ENCODE measurements at places on chromosomes 12 and 14.
A peak's percentile ranks its signal among the peaks of the same experiment; 100 is the strongest.

GRCh38 chr14:79101388-79101787 is 931.2 kb downstream of the NRXN3 start:
- no peak for DNase-seq

GRCh38 chr14:47790477-47790876 is 115.1 kb upstream of the MDGA2 start:
- DNase-seq: no peak

GRCh38 chr12:30548203-30548602 is 147.5 kb downstream of the IPO8 start:
- no peak for DNase-seq

GRCh38 chr12:30972035-30972434 is 45.5 kb downstream of the TSPAN11 start:
- no peak for DNase-seq

DNA sequence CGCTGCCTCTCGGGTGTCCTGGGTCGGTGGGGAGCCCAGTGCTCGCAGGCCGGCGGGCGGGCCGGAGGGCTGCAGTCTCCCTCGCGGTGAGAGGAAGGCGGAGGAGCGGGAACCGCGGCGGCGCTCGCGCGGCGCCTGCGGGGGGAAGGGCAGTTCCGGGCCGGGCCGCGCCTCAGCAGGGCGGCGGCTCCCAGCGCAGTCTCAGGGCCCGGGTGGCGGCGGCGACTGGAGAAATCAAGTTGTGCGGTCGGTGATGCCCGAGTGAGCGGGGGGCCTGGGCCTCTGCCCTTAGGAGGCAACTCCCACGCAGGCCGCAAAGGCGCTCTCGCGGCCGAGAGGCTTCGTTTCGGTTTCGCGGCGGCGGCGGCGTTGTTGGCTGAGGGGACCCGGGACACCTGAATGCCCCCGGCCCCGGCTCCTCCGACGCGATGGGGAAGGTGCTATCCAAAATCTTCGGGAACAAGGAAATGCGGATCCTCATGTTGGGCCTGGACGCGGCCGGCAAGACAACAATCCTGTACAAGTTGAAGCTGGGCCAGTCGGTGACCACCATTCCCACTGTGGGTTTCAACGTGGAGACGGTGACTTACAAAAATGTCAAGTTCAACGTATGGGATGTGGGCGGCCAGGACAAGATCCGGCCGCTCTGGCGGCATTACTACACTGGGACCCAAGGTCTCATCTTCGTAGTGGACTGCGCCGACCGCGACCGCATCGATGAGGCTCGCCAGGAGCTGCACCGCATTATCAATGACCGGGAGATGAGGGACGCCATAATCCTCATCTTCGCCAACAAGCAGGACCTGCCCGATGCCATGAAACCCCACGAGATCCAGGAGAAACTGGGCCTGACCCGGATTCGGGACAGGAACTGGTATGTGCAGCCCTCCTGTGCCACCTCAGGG is 679 bp downstream of the ARF6 start:
- DNase-seq: peak; percentile 45

DNA sequence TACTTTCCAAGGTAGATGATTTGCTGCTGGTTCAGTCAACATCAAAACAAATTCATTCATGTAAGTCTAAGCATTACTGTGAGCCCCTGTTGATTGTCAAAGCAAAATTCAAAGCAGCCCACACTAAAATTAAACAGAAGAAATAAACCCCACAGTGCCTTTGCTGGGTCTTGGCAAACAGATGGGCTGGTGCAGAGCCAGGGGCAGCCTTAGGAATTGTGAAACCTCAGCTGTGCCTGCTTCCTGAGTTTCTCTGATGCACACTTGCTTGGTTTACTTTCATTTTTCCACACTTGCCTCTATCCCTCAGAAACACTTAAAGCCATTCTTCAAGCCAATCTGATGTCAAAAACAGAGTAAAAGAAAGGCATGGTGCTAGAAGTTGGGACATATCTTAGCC is 6.6 kb upstream of the PLEKHG7 start:
- no peak for DNase-seq

- no peak for DNase-seq
These were observed 222.3 kb downstream of the RAD51B start for GRCh38 chr14:68041876-68042354.

GRCh38 chr14:77403768-77404167 is 19.6 kb downstream of the NOXRED1 start:
- no peak for DNase-seq

GRCh38 chr14:34064349-34064748 is 113.5 kb upstream of the EGLN3 start:
- no peak for DNase-seq

DNA sequence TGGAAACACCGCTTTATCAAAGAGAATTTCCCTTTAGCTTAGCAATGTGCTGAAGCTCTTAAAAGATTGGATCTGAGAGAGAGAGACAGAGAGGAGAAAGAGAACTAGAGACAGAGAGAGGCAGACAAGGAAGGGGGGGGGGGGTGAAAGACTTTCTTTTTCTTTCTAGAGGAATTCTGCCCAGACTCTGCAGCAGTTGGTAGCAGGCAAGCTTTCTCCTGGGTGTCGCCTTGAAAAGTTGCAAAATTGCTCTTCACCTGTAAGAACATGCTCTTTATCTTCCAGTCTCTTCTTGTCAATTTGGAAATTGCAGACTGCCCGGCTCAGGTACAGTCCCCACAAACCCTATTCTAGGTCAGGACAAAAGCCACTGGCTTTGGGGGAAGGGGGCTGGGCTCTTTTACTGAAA is 2.9 kb upstream of the OTX2 start:
- DNase-seq: peak; percentile 55

DNA sequence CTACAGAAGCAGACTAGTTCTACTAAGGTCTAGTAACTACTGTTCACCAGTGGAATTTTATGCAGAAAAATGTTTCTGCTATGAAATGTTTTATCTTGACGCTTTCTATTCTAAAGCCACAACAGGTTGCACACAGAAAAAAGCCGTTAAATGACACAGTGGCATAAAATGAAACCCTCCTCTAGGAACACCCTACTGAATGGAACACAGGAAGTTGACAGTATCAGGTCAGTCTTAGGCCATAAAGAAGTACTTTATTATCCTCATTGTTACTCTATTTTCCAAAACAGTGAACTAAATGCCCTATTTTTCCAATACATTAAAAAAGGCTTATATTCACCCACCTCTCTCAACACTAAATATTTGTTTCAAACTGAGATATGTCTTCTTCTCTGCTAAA is 21.9 kb downstream of the EPS8 start:
- no peak for DNase-seq

DNA sequence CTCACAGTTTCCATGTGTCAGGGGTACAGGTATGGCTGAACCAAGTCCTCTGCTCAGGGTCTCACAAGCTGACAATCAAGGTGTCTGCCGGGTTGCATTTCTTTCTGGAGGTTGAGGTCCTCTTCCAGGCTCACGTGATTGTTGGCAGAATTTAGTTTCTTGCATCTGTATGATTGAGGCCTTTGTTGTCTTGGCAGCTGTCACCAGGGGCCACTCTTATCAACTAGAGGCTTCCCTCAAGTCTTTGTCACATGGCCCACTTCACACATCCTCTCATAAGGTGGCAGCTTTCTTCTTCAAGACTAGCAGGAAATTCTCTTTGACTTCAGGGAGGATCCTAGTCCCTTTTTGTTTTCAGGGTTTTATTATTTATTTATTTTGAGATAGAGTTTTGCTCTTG is 46.0 kb upstream of the FOS start:
- DNase-seq: no peak

- peak; percentile 20 for DNase-seq
These were observed 138.6 kb downstream of the EPS8 start for GRCh38 chr12:15650399-15651128.

- no peak for DNase-seq
These were observed 80.1 kb downstream of the STAB2 start for GRCh38 chr12:103667125-103667524.

DNA sequence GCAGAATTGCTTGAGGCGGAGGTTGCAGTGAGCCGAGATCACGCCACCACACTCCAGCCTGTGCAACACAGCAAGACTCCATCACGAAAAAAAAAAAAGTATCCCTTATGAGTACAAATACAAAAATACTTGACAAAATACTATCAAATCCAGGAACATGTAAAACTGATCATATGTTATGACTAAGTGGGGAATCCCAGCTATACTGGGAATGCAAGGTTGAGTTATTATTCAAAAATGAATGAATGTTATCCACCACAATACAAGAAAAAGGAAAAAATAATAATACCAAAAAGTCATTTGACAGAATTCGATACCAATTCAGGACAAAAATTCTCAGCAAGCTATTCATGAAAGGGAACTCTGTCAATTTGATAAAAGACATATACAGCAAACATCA is 32.6 kb downstream of the MOK start:
- DNase-seq: no peak

DNA sequence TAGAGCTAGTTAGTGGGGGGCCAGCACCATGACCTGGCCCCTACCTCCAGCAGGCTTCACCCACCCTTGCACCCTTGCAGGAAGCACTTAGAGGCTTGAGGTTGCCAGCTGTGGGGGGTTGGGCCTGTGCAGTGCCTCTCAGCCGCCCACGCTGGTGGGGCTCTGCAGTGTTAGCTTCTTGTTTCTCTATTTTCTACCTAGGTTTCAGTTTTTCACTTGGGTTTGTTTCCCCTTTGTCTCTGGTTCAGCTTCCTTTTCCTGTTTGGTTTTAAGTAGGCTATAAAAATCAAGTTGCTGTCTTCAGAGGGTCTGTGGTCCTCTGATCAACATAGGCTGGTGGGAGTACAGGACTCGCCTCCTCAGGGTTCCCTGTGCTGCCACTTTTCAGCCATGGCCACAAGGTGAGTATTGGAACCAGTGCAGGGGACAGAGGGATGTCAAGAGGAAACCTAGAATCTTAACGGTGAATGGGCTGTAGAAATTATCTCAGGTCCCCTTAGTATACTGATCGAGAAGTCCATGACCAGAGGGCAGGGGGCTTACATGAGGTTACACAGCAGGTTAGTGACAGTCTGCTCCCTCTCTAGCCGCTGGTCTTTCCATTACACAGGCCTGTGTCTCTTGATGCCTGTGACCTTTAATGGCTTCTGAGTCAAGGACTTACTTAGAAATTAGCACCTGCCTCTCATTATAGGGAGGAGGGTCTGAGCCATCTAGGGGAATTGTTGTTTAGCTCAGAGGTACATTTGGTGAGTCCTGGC is at the start of gene EVL:
Gene EVL, plus strand, starts transcription at position 312 of the 761 bp plus-strand sequence. Its CDS starts 79 bp downstream, at position 391.
- DNase-seq: no peak

- no peak for DNase-seq
These were observed 140.0 kb downstream of the DAD1 start for GRCh38 chr14:22448905-22449599.

GRCh38 chr12:96399120-96399918 is 920 bp downstream of the CDK17 start:
- peak; percentile 82 for DNase-seq

DNA sequence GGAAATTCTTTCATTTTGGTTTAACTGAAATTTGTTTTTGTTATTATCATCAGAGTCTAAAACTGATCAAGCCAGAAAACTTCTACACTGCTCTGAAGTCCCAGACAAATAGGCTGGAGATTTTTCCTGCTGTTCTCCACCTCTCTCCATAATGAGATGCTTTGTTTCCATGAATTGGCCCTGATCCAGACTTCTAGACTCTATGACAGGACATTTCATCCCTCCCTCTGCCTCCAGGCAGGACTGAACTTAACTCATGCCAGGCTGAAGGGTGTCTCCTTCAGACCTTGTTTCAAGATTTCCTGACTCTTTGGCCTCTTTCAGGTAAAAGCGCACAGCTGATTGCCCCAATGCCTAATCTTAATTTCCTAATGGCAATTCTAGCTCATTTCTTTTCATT is 69.1 kb upstream of the HOXC13 start:
- no peak for DNase-seq

GRCh38 chr14:37602605-37603453 is 7.4 kb downstream of the TTC6 start:
- DNase-seq: no peak

- no peak for DNase-seq
These were observed 5.8 kb upstream of the MFAP5 start for GRCh38 chr12:8668441-8668840.

DNA sequence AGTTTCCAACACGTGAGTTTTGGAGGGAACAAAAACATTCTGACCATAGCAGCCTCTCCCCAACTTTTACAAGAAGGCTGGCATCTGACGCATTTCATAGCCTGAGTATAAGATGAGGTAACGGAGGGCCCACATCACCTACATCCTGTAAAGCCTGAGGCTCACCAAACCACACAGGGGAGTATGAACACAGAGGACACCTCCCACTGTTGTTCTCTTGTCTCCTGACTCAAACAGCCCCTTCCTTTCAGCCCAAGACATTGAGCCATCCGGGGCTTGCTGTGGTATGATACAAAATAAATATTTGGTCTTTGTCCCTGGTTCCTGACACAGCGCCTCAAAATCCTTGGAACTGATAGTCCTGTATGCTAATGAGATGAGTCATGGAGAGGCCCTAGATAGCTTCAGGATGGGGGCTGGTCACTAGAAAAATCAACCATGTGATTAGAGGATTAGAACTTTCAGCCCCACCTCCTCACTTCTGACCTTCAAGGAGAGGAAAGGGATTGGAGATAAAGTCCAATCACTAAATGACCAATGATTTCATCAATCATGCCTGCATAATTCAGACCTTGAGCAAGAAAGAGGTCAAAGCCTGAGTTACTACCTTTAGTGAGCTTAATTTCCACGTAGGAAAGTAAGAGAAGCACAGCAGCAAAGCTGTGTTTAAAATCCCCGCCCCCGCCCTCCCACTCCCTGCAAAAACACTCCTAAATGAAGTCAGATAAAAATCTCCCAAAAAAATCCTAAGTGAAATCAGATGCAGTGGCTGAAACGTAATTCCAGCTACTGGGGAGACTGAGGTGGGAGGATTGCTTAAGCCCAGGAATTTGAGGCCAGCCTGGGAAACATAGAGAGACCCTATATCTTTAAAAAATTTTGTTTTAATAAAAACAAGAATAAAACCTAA is 236.4 kb downstream of the PCNX1 start:
- no peak for DNase-seq

DNA sequence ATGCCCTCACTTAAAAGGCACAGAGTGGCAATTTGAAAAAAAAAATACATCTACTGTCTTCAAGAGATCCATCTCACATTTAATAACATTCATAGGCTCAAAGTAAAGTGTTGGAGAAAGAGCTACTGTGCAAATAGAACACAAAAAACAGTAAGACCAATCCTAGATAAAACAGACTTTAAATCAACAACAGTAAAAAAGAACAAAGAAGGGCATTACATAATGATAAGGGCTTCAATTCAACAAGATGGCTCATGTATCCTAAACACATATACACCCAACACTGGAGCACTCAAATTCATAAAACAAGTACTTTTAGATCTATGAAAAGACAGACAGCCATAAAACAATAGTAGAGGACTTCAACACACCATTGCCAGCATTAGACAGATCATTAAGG is 93.6 kb upstream of the PCED1B start:
- no peak for DNase-seq

DNA sequence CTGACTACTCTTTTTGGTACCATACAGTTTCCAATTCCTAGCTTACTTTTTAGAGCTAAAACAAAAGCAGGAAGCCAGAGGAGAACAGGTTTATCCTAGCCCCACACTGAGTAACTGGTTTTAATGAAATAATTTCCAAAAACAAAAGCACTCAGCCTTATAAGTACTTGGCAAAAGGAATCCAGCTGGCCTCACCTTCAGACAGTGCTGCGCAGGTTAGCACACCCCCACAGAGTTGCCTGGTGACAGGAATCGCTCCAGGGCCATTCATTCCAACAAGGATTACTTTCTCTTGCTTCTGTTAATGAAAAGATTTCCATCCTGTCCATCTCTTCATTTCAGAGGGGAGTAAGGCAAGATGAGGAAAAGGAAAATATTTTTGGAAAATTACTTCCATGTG is 84.6 kb downstream of the SCFD1 start:
- peak; percentile 25 for DNase-seq

GRCh38 chr12:117545216-117545615 is 183.8 kb upstream of the NOS1 start:
- DNase-seq: no peak
